ENCODE measurements at places on chromosomes 3 and 15. TPM values are rescaled to one million over a fixed set of nuclear protein-coding genes. Genes with fewer than 3 reads are reported as not detected.

The CALML4 gene
- 11.7 TPM for total RNA-seq

The PCOLCE2 gene
- total RNA-seq = not detected

- no peak for DNase-seq
These were observed 11.6 kb downstream of the CCNL1 start for GRCh38 chr3:157148196-157148889.

GRCh38 chr3:123791898-123792297, 92.2 kb downstream of the MYLK start:
- DNase-seq = no peak

DNA sequence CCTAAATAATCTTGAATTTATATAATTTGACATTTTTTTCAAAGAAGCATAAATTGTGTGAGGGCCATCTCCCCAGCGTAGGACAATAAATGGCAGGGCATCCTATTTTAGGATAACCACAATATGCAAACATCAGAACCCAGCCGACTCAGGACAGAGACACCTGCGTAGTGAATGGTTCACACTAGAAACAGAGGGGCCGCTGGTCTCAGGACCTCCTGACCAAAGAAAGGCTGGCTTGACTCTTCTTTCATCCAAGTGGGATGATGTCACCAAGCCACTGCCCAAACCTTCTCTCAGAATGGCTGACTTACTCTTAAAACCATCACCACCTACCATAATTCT, 162.1 kb downstream of the FOXP1 start:
- DNase-seq = no peak

DNA sequence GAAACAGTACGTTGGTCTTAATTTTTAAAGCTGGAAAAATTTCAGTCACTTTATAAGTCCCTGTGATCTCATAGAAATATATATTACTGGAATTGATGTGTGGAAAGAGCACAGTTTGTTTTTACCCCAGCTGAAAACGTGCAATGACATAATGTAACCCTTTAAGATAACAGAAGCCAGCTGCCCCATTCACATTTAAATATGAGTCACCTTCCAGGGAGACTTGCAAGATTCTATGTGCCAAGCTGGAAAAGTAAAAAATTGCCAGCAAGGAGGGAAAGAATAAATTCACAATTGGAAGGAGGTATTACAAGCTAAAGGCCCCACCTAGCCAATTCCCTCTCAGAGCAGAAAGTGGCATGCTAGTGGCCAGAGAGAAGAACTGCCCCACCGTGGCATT, 50.2 kb downstream of the SAMMSON start:
- DNase-seq = no peak

GRCh38 chr3:46361408-46362283, 7.7 kb downstream of the CCR2 start:
- DNase-seq = no peak

DNA sequence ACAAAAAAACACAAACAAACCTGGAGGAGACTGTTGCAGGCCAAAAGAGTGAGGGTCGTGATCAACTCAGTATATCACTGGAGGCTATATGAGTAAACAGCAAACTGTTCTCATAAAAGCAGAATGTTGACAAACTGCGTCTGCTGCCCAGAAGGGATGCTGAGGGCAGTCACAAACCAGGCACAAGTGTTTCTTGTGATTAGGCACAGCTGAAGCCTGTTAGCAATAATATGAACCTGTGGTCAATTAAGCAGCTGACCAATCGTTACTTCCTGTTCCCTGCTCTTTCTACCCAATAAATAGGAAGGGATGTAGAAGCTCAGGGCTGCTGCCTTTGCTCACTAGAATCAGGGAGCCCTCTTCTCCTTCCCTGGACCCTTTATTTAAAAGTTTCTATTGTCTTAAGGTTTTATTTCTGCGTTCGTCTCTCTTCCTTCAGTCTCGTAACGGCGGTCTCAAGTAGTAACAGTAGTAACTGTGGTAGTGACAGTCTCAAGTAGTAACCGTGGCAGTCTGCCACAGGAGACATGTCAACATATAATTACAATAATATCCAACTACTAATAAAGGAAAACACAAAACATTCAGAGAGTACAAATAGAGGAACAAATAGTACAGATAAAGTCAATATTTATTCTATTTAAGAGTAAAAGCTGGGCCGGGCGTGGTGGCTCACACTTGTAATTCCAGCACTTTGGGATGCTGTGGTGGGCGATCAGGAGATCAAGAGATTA, 698.4 kb upstream of the CCDC54 start:
- no peak for DNase-seq

GRCh38 chr15:75229191-75230015, 27.7 kb downstream of the C15orf39 start:
- DNase-seq = no peak

- DNase-seq = no peak
These were observed 681 bp downstream of the PIK3CB start for GRCh38 chr3:138833899-138834595.

DNA sequence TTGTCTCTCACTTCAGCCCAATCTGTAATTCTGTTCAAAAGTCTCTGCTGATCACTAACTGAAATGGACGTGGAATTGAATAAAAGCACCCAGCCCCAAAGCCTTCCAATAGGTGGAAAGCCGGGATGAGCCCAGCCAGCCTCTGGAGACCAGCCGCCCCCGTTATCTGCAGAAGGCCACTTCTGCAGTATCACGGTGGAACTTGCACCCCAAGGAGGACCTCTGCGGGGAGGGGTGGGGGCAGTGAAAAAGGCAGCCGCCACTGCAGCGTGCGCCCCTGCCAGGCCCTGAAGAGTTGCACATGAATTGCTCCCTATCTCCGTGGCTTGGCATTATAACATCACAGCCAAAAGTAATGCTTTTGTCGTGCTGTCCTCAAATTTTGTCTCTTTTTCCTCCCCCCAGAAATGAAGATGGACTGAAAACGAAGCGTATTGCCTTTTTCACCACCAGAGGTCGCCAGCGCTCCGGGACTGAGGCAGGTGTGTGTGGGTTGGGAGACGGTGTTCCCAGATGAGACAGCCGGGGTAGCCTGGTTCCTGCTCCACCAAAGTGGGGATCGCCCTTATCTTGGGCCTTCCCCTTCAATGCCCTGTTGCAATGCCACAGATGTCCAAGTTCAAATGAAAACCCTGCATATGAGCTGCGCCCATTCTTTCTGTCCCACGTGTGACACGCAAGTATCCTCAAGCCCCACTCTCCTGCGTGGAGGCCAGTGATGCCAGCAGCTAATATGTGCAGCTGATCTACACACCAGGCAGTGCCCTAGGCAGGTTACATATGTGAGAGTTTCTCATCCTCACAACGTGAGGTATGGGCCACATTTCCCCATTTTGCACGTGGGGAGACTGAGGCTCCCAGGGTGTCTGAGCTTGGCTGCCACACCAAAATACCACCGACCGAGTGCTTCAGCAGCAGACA, 96.0 kb downstream of the LRRK1 start:
- DNase-seq = peak; percentile 78
